ENCODE measurements at places on chromosomes 6 and 20.

DNA sequence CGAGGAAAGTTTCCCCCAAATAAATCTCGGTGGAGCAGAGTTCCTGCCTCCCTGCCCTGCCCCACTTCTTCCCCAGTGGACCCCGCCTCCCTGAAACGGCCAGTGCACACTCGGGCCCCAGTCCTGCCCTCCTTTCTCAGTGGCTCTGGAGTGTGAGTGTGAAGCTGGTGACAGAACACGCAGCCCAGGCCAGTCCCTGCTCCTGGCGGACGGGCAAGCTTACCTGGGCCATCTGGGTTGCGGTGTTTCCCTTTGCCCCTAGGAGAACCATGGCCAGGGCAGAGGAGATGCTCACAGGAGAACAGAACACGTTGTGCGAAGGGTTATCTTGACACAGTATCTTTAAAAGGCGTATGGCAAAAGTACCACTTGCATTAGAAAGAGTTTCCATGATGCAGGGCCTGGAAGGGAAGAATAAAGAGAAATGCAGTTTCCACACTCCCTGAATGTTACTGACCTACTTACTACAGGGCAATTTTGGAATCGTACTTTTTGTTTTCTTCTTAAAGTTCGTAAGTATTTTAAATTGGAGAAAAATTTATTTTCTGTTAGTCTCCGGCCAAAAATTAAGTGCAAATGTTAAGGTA, 2.8 kb downstream of the SERPINB9 start:
- no peak for DNase-seq

DNA sequence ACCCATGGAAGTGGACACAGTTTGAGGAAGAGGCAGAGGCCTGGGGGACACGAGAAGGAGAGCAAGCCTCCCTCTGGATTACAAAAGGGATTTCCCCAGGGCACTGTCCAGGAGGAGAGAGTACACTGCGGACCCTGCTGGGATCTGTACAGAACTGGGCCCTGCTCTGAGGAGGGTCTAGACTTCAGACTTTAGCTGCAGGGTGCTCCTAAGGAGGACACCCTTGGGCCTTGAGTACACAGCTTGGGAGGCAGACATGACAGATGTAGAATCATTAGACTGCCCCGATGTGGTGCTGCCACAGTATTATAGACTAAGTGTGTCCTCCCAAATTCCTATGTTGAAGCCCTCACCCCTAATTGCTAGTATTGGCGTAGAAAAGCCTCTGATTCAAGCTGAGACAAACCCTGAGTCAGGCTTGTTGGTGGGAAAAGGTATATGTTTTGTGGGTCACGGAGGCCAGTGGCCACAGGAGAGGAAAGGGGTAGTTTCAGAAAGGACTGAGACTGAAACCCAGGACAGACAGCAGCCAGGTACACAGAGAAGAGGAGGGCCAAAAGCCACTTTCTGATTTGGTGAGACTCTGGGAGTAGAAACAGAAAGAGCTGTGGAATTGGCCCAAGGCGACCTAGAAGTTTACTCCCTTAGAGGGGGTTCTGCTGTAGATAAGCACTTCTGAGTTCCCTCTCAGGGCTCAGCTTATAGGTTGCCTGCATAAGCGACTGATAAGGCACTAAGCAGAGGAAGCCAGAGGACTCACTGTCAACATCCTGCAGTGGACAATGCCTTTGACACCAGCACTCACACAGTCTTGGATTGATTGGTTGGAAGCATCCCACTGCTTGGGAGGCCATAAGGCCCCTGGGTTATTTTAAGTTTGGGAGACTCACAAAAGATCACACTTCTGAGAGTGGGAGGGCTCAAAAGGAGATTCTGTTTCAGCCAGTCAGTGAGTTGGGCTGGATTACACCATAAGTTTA, 16.5 kb upstream of the SH3BGRL2 start:
- DNase-seq: no peak

DNA sequence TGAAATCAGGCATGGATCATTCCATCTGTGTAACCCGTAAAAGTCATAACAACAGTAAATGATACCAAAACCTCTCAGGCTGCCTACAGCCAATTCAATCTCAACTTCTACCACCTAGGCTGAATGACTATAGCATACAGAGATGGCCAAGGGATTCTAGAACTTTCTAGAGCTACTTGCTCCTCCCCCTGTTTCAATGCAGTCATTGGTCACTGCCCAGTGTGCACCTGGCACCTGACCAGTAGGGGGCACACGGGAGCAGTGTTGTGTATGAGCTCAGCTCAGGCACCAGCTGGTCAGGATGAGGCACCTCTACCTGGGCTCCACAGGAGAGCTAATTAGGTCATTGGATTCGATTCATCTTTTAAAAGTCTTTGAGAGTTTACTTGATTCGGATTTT, 86.2 kb downstream of the PLEKHG1 start:
- no peak for DNase-seq

- DNase-seq: no peak
Measured at GRCh38 chr20:58908221-58908620, 55.7 kb downstream of the GNAS start.

GRCh38 chr6:372336-372911, 19.1 kb upstream of the IRF4 start:
- DNase-seq: no peak

DNA sequence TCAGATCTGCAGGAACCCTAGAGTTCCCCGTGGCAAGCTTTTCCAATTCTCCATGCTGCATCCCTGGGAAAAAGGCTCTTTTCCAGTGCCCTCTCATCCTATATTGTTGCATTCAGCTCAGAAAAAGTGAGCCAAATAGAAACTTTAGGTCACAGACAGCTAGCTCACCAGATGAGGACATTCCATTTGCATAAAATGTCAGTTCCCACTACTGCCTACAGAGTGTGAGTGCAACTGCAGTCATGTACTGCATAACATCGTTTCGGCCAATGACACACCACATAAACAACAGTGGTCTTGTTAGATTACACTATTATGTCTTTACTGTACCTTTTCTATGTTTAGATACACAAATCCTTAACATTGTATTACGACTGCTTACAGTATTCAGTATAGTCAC, 8.6 kb downstream of the HS3ST5 start:
- DNase-seq: no peak

- peak; percentile 56 for DNase-seq
Measured at GRCh38 chr20:36202891-36203338, 33.4 kb upstream of the AAR2 start.

- no peak for DNase-seq
Measured at GRCh38 chr20:20391766-20392165, 23.9 kb downstream of the INSM1 start.

DNA sequence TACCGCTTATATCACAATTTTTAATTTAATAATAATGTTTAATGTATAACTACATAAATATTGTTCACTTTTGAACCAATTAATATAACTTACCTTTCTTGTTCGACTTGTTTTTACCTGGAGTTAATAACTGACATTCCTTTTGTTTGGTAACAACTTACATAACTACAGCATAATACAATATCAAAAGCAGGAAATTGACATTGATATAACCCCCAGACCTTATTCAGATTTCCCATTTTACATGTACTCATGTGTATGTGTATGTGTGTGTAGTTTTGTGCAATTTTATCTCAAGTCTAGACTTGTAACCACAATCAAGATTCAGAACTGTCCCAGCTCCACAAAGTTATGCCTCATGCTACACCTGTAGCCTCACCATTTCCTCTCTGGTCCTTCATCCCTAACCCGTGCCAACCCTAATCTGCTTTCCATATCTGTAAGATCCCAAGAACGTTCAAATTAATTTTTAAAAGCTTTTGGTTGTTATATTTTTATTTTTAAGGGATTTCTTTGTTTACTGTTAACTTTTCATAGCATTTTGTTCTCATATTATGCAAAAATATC, 190.6 kb downstream of the MANEA start:
- DNase-seq: no peak

- no peak for DNase-seq
Measured at GRCh38 chr20:61978491-61978890, 87.2 kb downstream of the TAF4 start.

DNA sequence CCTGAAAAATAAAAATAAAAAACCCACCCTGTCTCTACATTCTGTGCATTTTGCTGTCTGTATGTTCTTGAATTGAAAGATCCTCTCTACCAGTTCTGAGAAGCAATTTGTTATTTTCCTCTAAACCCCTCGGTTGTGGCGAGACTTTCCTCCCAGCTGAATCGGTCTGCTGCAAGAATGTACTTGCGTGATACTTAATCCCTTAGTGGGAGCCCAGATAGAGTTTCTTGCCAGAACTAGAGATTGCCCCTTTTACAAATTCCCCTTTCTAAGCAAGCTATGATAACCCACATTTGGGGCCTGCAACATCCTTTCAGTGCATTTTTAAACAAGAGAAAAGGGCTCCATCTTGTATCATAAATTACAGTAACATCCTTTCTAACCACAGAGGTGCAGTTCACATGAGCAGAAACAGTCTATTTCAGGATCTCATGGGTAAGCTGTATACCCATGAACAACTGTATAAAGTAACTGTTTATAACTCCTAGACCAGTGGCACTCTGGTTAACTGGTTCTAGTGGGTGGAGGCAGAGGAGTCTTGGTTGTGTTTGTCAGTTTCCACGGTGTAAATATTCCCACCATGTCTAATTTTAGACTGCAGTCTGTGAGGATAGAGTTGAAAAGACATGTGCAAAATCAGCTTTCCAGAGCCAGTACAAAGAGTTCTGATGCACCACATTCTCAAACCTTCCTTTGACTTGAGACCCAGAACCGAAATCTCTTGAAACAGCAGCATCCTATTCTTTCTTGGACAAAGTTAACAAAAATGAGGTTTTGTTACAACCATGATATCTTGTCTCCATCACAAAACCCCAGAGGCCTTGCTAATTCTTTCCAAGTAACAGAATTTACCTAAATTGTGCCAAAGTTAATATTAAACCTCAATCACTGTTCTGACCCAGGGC, 113.1 kb upstream of the ZNF217 start:
- no peak for DNase-seq

- DNase-seq: no peak
Measured at GRCh38 chr20:47870475-47870874, 85.2 kb upstream of the SULF2 start.

GRCh38 chr6:81962198-81962597, 209.7 kb upstream of the TENT5A start:
- DNase-seq: no peak

DNA sequence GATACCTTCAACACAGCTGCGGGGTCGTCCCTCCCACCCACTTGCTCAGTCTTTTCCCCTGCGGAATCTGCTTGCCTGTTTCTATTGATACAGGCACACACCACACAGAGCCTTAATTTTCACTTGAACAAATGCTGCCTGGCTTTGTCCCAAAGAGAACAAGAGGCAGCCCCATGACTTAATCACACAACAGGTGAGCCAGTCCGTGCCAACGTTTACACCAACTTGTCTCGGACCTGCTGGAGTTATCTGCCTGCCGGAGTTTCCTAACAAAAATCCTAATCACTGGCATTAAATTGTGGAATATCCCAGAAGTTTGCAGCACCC, 186.8 kb upstream of the RREB1 start:
- no peak for DNase-seq

- DNase-seq: no peak
Measured at GRCh38 chr20:33602826-33603590, 59.1 kb upstream of the C20orf144 start.

GRCh38 chr20:54115172-54115854, 44.9 kb upstream of the BCAS1 start:
- no peak for DNase-seq

GRCh38 chr20:38751360-38751976, 3.2 kb downstream of the ACTR5 start:
- DNase-seq: no peak

- DNase-seq: no peak
Measured at GRCh38 chr6:56378507-56378906, 131.1 kb upstream of the COL21A1 start.

DNA sequence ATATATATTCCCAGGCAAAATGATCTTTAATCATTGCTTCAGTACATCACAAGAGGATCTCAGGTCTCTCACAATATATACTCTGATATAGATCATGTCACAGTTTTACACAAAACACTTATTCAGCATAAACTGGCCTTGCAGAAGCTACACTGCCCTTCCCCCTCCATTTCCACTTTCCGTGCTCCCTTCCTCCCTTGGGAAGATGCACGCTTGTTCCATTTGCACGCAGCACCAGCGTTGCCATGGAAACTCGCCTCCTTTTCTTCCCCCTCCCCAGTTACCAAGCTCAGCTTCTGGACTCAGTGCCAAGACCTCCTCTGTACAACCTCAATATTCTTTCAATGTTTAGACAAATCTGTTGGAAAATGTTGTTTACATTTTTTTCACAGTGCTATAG, 154.6 kb downstream of the RFPL4B start:
- no peak for DNase-seq

DNA sequence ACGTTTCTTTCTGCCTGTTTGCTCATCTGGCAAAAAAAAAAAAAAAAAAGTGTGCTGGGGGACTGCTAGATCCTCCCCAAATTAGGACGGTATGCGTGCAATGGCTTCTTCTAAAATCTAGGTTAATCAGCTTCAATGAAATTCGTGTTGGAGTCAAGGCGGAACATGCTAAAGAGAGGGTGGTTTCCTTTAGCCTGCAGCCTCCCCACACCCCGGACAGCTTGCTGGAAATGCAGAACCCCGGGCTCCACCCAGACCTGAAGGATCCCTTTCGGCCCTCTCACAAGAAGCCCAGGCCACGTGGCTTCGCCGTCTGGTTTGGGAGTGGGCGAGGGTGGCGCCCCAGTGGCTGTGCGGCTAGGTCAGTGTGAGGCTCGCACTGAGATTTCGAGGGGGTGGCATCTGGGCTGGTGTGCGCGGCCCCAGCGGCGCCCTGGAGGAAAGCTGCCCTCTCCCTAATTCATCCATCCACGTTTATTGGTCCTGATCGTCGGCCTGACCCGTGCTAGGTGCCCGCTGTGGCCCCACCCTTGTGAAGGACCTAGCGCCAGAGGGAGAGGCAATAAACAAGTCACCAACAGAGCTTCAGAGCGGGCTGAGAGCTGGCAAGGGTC, 49.0 kb downstream of the APCDD1L start:
- no peak for DNase-seq

GRCh38 chr6:15995493-15995892, 133.4 kb upstream of the MYLIP start:
- no peak for DNase-seq

DNA sequence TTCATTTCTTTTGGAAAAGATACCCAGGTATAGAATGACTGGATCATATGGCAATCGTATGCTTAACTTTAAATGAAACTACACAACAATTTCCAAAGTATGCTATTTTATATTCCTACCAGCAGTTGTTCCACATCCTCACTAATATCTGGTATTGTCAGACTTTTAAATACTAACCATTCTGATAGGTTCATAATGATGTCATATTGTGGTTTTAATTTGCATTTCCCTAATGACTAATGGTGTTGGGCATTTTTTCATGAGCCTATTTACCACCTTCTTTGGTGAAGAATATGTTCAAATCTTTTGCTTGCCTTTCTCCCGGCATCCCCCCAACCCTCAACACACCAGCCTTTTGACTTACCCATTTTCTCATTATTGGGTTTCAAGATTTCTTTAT, 96.2 kb upstream of the HMGN3 start:
- no peak for DNase-seq

GRCh38 chr20:53776858-53777257, 183.2 kb upstream of the ZNF217 start:
- no peak for DNase-seq

- no peak for DNase-seq
Measured at GRCh38 chr6:140636908-140637402, 1262.5 kb upstream of the CITED2 start.

GRCh38 chr20:62768551-62769287, 27.6 kb upstream of the MRGBP start:
- no peak for DNase-seq

GRCh38 chr6:37558168-37558567, 58.5 kb upstream of the CCDC167 start:
- DNase-seq: no peak
